CD8-positive, alpha-beta memory T cell (primary cell): ENCODE measurements at places on chromosomes 3 and 15. TPM values are rescaled to one million over a fixed set of nuclear protein-coding genes. Genes with fewer than 3 reads are reported as not detected.

- H3K27me3 ChIP-seq = no peaks in the 10 kb centered on the region
- no peaks in the 10 kb centered on the region for H3K36me3 ChIP-seq
These were observed 133.3 kb upstream of the TPM1 start for GRCh38 chr15:62909257-62909656.

GRCh38 chr15:52207191-52207590, 16.0 kb upstream of the GNB5 start:
- H3K4me3 ChIP-seq = no peak overlapping the region
- no peak for DNase-seq
- H3K4me1 ChIP-seq = no peaks in the 10 kb centered on the region
- H3K36me3 ChIP-seq = no peaks in the 10 kb centered on the region
- no peaks in the 10 kb centered on the region for H3K27me3 ChIP-seq
- no peak overlapping the region for H3K27ac ChIP-seq

DNA sequence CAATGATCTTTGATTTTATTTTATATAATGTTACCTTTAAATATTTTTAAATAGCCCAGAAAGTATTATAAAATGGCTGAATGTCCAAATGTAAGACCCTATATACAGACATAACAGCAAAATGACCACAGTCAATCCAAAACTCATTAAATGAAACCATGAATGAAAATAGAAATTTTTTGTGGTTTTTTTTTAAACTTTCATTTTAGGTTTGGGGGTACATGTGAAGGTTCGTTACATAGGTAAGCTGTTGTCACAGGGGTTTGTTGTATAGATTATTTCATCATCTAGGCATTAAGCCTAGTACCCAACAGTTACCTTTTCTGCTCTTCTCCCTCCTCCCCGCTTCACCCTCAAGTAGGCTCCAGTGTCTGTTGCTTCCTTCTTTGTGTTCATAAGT, 108.8 kb downstream of the FAIM start:
- no peak for DNase-seq
- no peaks in the 10 kb centered on the region for H3K4me1 ChIP-seq
- no peaks in the 10 kb centered on the region for H3K36me3 ChIP-seq
- no peak overlapping the region for H3K4me3 ChIP-seq
- H3K27me3 ChIP-seq = no peaks in the 10 kb centered on the region

DNA sequence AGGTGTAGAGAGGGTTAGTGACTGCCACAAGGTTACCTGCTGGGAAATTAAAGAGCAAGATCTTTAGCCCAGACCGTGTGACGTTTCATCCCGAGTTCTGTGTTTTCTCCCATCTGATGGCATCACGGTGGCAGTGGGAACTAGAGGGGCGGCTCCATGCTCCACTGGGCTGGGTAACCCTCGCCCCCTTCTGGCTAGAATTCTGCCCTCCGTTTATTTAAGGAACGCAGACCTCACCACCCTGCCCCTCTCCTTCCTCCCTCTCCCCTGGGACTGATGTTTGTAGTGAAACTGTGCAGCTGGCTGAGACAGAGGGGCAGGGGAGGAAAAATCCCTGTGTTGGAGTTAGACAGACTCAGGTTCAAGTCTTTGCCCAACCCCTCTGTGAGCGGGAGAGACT, 65.6 kb downstream of the ITGA11 start:
- H3K4me3 ChIP-seq = no peak overlapping the region
- no peak for DNase-seq
- no peaks in the 10 kb centered on the region for H3K4me1 ChIP-seq
- no peaks in the 10 kb centered on the region for H3K36me3 ChIP-seq

GRCh38 chr3:123337226-123337625, 111.7 kb downstream of the ADCY5 start:
- no peaks in the 10 kb centered on the region for H3K36me3 ChIP-seq
- no peaks in the 10 kb centered on the region for H3K4me1 ChIP-seq
- DNase-seq = no peak
- no peak overlapping the region for H3K4me3 ChIP-seq
- no peaks in the 10 kb centered on the region for H3K27me3 ChIP-seq

DNA sequence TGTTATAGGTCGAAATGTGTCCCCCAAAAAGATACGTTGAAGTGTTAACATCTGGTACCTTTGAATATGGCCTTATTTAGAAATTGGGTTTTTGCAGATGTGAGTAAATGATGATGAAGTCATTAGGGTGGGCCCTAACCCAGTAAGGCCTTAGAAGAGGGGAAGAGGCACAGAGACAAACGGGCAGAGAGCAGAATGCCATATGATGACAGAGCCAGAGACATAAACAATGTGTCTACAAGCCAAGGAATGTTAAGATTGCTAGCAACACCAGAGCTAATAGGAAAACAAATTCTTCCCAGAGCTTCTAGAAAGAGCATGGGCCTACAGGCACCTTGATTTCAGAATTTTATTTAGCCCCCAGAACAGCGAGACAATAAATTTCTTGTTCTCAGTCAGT, 693.1 kb upstream of the NECTIN3 start:
- no peak for DNase-seq
- no peak overlapping the region for H3K4me3 ChIP-seq
- H3K27me3 ChIP-seq = no peaks in the 10 kb centered on the region
- no peaks in the 10 kb centered on the region for H3K36me3 ChIP-seq
- no peaks in the 10 kb centered on the region for H3K4me1 ChIP-seq
- H3K27ac ChIP-seq = no peak overlapping the region

DNA sequence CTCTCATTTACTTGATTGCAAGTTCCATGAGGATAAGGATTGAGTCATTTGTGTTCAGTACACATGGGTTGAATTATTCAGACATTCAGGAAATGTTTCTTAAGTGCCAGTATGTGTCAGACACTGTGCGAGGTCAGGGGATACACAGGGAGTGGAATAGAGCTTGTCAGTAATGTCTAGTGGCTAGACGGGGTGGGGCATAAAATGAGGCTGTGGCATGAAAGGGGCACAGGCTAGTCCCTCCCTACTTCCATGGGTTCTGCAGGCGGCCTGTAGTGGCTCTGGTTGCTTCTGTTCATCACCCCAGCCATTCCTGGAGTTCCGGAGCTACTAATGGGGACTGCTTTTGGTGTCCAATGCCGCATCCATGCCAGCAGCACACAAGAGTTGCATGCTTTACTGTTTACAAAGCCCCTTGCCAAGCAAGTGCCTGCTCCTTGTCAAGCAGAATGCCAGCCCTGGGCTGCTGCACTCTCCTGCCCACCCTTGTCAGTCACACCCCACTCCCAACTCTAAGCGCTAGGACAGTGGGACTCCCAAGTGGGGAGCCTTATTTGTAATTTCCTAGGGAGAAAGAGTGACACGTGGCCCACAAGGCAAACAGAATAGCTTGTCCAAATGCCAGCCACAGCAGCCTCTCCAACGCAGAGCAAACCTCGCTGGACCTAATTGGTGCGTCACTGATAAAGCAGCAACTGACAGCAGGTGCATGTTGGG, 70.8 kb downstream of the RAB11A start:
- no peaks in the 10 kb centered on the region for H3K4me1 ChIP-seq
- no peak overlapping the region for H3K4me3 ChIP-seq
- no peak for DNase-seq
- H3K27me3 ChIP-seq = peaks cover 4% of the 10 kb centered on the region
- H3K27ac ChIP-seq = no peak overlapping the region
- no peaks in the 10 kb centered on the region for H3K36me3 ChIP-seq

DNA sequence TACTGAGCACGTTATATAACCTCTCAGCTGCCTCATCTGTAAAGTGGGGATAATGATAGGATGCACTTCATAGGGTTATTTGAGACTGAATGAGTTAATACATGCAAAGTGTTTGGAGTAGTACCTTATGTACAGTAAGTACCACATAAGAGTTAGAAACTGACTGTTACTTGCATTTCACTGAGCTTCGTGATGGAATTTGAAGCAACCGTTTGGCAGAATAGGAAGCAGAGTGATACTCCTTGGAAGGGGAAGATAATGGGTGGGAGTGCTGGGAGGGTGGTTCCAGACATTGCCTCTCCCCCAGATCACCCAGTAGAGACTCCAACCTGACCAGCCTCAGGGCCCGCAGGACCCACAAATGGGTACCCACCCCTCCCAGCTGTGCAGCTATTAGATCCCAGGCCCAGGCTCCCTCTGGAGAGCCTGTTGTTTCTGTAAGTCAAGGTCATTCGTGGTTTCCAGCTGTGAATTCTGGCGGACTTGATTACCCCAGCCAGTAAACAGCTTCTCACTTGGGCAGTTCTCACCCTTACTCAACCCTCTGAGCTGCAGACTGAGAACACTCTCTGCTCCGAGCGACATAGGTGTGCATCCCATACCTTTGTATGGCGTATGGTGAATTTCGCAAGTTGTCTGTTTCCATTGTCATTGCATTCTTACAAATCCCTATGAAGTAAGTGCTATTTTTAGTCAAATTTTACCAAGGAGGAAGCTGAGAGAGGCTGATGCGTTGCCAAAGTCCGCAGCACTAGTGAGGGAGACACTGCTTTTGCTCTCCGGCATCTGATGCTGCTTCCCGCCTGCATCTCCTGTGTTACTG, 11.1 kb downstream of the ALPK3 start:
- no peak overlapping the region for H3K27ac ChIP-seq
- H3K4me1 ChIP-seq = no peaks in the 10 kb centered on the region
- no peaks in the 10 kb centered on the region for H3K36me3 ChIP-seq
- no peak for DNase-seq
- no peak overlapping the region for H3K4me3 ChIP-seq
- H3K27me3 ChIP-seq = no peaks in the 10 kb centered on the region

- no peak overlapping the region for H3K27ac ChIP-seq
- H3K4me1 ChIP-seq = no peaks in the 10 kb centered on the region
- no peak overlapping the region for H3K4me3 ChIP-seq
These were observed 1.5 kb upstream of the ALDH1A3 start for GRCh38 chr15:100878130-100878529.

DNA sequence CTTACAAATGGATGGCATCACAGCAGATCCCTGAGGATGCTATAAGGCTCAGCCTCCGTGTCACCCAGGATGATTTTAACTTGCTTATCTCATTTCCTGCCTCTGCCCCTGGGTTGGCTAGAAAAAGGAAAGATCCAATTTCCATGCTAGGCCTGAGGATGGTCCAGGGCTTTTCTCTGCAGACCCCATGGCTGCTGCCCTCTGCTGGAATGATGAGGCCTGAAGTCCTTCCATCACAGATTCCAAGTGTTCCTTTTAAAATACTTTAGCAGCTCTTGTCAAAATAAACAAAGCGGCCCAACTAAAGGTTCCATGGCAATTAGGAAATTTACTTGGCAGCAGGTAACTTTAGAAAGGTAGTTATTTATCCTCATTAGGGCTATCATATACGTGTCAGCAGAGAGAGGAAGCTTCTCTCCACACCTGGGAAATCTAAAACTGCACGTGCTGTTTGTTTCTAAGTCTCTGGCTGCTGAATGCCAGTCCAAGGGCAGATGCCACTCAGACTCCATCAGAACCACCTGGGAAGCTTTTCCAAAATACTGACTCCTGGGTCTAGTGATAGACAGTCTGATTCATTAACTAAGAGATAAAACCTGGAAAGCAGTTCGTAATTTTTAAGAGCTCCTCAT, 401.9 kb upstream of the IL12A start:
- H3K27ac ChIP-seq = no peak overlapping the region
- H3K27me3 ChIP-seq = no peaks in the 10 kb centered on the region
- no peak overlapping the region for H3K4me3 ChIP-seq
- H3K4me1 ChIP-seq = no peaks in the 10 kb centered on the region
- H3K36me3 ChIP-seq = no peaks in the 10 kb centered on the region

DNA sequence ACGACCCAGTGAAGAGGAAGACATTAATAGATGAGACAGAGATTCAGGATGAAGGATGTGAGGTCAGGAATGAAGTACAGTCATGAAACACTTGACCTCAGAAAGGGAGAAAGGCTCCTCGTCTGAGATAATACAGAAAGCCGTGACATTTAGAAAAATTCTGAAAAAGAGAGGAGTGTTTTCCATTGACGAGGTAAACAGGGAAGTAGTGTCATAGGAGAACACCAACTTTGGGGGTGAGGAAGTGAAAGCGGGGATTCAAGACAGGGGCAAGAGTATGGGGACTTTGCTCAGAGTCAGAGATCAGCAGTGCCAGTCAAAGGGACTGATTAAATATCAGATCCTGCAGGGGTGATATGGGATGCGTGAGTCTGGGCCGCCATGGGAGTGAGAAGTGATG, 160.9 kb downstream of the PLCL2 start:
- no peaks in the 10 kb centered on the region for H3K27me3 ChIP-seq
- H3K27ac ChIP-seq = no peak overlapping the region
- no peak for DNase-seq
- H3K4me3 ChIP-seq = no peak overlapping the region

DNA sequence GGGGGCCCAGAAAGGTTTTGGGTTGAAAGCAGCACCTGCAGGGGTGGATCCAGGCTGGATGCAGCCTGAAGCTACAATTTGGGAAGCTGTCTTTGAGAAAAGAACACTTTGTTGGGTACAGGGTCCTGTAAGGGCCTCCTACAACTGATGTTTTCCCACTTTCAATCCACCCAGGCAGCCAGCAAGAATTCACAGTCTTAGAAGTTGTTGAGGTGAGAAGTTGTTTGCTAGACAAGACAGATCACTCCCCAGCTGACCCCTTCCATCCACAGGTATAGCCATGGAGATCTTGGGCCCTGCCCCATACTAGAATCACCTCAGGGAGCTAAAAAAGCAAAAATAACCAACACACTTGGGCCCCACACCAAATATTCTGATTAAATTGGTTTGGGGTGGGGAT, 10.3 kb upstream of the SMAD6 start:
- no peak overlapping the region for H3K4me3 ChIP-seq
- H3K27me3 ChIP-seq = no peaks in the 10 kb centered on the region
- H3K27ac ChIP-seq = no peak overlapping the region
- no peak for DNase-seq

DNA sequence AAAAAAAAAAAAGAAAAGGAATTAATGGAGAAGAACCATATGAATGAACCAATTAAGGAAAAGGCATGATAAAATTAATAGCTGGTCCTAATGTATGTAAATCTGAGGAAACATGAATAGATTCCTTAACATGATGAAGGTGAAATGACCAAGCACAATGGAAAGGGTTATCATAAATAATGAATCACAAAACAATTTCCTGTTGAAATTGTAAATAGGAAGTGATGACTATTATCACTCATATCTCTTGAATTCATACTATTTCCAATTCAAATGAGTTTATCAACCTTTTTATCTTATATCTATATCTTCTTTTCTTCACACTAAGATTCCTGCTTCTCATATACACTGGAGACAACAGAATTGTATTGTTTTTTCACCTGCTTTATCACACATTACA, 32.0 kb downstream of the AADACL2 start:
- no peaks in the 10 kb centered on the region for H3K4me1 ChIP-seq
- H3K36me3 ChIP-seq = no peaks in the 10 kb centered on the region
- H3K27me3 ChIP-seq = no peaks in the 10 kb centered on the region
- DNase-seq = no peak
- H3K4me3 ChIP-seq = no peak overlapping the region
- H3K27ac ChIP-seq = no peak overlapping the region

DNA sequence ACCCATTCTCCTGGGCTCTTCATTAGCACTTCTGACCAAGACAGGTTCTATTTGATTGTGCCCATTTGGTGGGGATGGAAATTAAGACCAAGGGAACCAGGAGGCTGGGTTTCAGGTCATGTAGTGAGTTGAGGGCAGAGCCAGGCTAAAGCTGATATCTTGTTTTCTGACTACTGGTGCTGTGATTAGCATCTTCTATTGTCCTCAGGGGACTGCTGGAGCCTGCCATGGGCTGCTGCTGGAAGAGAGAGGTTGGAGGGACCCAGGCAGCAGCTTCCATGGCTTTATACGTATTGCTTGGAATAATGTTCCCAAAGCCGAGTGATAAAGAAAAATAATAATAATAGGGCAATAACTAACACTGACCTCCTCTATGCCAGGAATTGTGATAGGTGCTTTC, 211.4 kb upstream of the ROPN1 start:
- H3K27me3 ChIP-seq = peaks cover 3% of the 10 kb centered on the region
- no peak overlapping the region for H3K27ac ChIP-seq

The IL17RB gene
- total RNA-seq = 2.1 TPM

The GXYLT2 gene
- total RNA-seq = not detected

The GOLGA8M gene
- total RNA-seq = 0.53 TPM

The TP53BP1 gene
- total RNA-seq = 29.1 TPM

The SLC22A13 gene
- total RNA-seq = 0.44 TPM
